H54 (cell line): ENCODE measurements at places on chromosomes 5 and 9.

- DNase-seq: no peak
These were observed 9.3 kb upstream of the SCGB3A1 start for GRCh38 chr5:180600554-180601041.

DNA sequence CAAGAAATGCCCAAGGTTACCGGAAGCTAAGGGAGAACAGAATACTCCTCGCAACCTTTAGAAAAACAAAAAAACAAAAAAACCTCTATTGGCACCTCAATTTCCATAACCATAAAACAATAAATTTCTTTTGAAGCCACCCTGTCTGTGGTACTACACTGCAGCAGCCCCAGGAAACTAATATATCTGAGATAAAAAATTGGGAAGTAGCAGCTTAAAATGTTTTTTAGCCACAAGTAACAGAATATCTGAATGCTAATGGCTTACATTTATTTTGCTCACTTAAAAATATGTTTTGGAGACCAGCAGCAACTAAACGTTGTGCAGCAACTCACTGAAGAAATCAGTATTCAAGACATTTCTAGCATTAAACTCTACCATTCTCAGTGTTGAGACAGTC is 969.6 kb downstream of the DNAH5 start:
- DNase-seq: no peak

- DNase-seq: no peak
These were observed 859 bp upstream of the GRIA1 start for GRCh38 chr5:153489611-153490010.

DNA sequence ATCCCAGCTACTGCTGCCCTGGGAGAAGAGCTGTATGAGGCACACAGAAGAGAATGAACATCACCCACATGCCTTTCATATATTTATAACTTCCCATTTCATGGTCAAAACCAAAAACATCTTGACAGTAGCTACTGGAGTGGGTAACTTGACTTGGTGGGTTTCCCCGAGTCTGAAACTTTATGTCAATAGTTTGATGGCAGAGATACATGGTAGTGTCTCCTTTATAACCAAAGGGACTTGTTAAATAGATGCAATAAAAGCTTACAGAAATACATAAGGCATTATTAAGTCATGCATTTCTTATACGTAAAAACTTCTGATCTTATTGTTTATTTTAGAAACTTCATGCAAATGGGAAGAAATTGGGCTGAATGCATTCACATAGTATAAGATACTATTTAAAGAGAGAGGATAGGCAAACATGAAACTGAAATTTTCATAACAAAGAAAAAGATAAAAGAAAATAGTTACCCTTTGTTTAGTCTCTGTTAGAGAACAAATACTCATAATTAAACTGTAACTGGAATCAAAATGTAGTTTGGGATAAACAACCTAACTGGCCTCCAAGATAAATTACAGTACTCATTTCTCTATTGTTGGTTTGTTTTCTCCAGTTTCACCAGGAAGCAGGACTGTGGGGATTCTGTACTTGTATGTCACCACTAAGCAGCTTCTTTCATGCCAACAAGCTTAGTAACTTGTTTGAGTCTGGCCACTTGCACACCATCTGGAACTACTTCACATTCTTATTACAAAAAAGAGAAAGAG is 459.3 kb upstream of the MEF2C start:
- no peak for DNase-seq

- DNase-seq: no peak
These were observed 42.8 kb downstream of the AMBP start for GRCh38 chr9:114035221-114035844.

DNA sequence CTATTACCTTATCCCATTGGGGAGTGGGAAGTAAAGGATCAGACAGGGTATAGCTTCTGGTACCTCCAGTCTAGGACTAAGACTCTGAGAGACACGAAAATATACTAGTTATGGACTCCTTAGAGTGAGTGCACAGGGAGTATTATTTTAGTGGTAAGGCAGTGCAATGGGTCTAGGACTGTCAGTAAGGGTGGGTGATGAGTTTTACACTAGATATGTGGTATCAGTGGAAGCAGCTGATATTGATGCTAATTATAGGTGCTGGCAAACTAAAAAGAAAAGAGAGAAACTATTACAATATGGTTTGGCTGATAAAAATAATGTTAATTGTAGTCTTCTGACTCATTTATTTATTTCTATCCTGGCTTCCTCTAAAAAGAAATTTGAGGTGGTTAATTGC is 118.6 kb downstream of the UNC13B start:
- no peak for DNase-seq

- DNase-seq: no peak
These were observed 7.7 kb downstream of the FREM1 start for GRCh38 chr9:14902561-14902960.

DNA sequence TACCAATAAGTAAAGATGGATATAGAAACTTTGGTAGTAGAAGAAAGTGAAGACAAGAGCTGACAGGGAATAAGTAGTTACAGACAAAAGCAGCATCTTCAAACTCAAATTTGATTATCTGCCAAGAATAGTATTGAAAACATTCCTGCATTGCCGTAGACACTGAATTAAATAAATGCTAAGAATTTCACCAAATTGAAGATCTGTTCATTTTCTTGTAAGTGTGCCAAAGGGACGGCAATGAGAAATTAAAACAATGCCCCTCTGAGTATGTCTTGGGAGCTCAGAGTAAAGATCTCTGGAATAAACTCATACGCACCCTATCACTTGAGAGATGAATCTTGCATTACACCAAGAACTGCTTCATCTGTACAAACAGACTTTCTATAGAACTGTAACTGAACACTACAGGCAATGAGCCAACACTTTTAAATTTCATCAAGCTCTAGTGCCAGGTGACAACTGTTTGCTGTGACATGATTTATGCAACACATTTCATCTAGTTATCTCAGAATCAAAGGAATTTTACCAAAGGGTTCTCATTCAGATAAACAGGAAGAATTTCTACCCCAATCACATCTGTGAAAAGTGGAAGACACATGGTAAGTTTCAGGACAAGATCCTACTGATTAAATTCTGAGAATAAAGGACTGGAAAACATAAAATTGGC is 66.9 kb downstream of the RFX3 start:
- no peak for DNase-seq

DNA sequence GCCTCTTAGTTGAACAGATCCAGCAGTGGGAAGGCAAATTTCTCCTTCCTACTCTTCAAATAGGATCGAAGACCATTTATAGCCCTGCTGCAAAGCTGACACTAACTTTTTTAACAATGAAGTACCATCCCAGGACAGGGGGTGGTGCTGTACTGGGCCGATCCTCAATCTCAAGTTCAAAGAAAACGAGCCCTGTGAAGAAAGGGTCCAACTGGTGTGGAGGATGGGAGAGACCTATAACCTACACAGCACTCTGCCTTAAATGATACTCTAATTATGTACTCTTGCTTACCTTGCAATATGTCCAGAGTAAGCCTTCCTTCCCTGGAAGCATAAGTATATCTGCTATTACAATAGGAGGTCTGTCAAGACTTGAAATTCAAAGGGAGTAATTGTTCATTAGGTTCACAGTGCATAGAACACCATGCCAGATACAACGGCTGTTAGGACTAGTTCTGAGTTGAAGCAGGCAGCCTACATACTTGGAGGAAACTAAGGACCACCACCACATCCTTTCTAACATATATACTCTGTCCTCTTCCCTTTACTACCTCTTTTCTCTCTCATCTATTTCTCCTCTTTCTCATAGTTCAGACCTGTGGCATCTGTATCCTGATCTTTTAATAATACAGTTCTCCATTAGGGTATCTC is 6.2 kb downstream of the ETF1 start:
- no peak for DNase-seq

DNA sequence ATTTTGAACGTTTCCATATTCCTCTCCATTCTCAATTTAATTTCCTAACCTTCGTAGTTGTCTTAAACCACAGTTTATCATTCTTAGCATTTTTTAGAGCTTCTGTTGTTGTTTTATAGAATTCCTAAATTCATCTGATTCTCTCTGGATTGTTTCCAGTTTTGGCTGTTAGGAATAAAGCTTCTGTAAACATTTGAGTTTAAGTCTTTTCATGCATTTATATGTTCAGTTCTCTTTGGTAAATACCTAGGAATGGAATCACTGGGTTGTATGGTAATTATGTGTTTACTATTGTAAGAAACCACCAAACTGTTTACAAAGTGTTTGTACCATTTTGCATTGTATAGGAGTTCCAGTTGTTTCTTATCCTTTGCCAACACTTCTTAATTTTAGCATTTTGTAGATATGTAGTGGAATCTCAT is 29.7 kb downstream of the GPR21 start:
- no peak for DNase-seq

DNA sequence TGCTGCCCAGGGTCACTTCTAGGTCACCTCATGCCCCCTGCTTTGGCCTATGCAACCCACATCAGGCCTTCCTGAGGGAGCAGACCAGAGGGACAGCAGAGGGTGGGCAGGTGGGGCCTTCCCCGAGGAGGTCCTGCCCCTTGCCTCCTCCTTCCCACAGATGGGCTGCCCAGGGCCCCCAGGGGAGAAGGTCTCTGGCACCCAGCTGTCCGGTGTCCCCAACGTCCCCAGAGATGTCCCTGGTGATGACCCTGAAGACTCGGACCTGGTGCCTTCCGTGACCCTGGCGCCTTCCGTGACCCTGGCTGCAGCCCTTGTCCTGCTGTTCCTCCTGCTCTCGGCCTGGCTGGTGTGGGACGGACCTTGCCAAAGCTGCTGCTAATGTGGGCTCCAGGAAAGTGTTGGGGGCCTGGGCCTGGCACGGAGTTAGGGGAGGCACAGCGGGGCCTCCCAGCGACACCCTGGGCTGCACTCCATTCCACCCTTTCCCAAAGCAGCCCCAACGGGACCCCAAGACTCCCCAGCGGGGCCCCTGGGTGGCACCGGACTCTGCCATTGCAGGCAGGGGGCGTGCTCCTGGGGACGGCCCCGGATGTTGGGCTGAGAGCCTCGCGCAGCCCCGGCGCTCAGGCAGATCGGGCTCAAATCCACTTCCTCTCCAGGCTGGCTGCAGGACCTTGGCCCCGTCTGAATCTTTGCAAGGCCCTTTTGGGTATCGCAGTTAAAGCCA is 6.8 kb upstream of the SLC2A6 start:
- DNase-seq: no peak

DNA sequence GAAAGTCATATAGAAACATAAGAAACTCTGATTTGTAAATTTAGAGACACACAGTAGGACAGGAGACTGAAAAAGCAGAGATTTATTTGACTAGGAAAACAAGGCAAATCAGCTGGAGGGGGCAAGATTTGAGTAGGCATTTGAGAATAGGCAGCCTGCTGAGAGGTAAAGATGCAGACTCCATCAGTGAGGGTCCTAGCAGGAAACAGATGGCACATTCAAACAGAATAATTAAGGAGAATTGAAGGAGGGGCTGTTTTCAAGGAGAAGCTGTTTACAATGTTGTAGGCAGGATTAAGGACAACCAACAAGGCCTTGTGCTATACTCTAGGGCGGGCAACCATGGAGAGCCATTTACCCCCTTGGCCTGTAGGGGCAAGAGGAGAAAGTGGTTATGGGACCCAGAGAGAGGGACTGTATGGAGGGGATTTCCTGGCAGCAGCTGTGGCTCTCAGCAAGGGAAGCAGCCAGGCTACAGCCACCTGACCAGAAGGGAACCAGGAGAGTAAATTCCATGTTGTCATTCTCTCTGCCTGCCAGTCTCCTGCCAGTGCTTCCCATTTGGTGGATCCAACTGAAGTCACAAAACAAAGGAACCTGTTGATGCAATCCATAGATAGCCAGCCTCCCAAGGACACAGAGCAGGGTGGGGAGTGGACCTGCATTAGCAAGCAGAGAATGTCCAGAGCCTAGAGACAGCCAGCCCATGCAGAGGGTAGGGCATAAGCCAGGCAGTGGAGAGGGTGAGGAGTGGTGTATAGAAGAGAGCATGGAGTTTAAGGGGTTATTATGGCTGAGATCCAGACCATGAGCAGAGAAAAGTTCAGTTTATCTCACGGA is 38.2 kb downstream of the PAPPA start:
- no peak for DNase-seq

- DNase-seq: no peak
These were observed 214.5 kb upstream of the RASA1 start for GRCh38 chr5:87053146-87053545.

- DNase-seq: no peak
These were observed 20.5 kb upstream of the BHMT start for GRCh38 chr5:79091064-79091463.

DNA sequence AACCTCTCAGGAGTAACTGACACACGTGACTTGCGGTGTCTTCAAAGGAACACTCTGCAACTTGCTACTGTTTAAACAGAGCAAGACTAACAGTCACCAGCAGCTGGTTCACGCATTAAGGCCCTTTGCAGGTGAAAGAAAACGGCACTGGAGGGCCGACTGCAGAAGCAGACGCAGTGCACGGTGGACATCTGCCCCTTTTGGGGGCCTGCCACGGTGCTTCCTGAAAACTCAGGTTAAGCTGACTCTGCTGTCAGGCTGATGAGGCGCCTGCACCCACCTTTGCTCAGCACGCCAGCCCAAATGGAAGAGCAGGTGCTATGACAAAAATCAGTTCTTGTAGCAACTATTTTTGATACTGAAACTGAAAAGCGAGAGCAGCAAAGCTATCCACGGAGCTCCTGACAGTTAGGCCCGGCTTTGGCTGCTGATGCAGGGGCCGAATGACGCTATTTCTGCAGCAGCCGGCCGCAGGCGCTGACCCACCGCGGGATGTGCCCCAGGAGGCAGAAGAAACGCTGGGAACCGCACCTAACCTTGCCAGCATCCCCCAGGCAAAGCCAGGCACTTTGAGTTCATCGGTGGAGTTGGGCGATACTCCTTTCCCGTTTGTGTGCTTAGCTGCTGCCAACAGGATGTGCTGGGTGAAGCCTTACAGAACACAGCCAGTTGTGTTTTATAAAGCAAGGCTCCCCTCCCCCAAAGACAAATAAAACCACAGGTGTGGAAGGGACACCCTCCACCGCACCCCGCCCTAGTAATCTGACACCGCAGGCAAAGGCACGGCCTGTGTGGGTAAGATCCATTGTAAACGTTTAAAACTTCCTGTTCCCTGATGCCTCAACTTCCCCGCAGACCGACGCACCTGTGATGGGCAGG is 21.1 kb upstream of the TERT start:
- no peak for DNase-seq

- DNase-seq: no peak
These were observed 9.3 kb downstream of the CTNND2 start for GRCh38 chr5:11894992-11895391.
